ENCODE measurements at places on chromosomes 11 and 22. TPM values are rescaled to one million over a fixed set of nuclear protein-coding genes. Genes with fewer than 3 reads are reported as not detected.

DNA sequence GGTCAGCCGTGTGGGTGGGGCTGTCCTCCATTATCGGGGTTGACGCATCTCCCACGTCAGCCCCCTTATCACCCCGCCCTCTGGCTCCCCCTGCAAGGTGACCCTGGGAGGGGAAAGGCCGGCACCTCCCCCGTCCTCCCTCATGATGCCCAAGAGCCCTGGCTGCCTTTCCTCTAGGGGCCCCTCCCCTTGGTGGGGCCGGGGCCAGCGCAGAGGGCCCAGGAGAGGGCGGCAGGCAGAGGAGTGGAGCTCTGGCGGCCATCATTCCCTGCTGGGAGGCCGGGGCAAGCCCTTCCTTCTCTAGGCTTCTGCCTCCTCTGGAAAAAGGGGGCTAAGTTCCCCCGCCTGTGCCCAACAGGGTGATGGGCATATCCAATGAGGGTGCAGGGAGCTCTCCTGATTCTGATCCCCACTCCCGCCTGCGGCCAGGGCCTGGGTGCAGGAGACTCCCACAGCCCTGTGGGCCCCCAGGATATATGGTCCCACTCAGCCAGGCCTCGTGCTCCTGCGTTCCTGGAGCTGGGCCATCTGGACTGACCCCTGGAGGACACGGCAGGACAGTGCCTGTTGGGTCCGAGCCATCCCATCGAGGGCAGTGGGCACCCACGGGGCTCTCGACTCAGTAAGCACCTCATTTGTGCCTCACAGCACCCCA, 12.3 kb downstream of the MYRF start:
- DNase-seq, result no peak

DNA sequence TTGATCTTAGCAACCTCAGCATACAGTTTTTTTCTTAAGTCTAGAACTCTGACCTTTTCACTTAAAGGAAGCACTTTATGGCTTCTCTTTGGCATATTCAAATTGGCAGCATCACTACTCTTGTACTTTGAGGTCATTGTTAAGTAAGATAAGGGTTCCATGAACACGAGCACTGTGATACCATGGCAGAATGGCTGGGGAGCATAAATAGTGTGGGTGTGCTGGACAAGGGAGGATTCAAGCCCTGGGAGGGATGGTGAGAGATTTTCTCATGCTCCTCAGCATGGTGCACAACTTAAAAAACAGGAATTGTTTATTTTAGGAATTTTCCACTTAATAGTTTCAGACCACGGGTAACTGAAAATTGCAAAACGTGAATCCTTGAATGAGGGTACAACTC, 111.4 kb downstream of the ATXN10 start:
- no peak for DNase-seq

- DNase-seq, result no peak
Measured at GRCh38 chr11:116108161-116108560, 603.9 kb upstream of the CADM1 start.

DNA sequence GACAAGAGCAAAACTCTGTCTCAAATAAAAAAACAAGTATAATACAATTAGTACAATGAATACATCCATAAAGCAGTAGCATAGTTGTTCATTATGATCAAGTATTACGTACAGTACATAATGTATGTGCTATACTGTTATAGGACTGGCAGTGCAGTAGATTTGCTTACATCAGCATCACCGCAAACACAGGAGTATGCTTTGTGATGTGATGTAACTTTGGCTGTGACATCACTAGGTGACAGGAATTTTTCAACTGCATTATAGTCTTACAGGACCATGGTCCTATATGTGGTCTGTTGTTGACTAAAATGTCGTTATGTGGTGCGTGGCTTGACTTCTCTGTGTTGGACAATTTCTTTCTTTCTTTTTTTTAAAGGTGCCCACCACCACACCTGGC, 16.6 kb downstream of the TBC1D22A start:
- no peak for DNase-seq

DNA sequence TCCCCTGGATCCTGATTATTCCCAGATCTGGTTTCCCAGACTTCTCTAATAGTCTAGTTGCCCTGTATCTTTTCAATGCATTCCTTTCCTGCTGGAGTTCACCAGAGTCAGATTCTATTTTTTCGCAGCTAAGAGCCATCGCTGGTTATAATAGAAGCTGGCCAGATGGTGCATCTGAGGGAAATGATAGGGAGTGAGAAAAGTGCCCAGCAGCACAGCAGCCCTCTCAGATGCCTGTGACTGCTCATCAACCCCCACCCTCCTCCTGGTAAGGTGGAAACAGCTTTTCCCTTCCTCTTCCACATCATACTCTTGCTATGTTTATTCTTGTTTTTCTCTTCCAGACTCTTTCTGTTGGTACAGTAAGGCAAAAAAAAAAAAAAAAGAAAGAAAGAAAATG, 12.8 kb downstream of the OR8A1 start:
- DNase-seq, result no peak

DNA sequence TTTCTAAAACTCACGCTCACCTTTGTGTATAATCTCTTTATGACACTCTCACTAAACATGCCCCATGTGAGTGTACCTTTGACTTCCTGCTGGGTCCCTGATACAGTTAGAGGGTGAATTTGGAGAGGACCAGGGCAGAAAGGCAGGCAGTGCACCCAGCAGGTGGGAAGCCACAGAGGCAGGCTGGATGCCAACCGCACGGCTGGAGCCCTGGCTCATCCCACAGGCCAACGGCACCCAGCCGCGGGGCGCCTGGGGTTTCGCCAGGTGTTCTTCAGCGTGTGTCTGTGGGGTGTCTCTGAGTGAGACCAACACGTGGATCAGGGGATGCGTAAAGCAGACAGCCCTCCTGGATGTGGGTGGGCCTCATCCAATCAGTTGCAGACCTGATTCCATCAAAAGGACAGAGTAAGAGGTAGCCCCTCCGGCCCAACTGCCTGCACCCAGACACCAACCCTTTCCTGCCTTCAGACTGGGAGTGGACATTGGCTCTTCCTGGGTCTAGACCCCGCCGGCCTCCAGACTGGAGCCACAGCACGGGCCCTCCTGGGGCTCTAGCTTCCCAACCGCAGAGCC, 51.6 kb downstream of the DHCR7 start:
- DNase-seq, result no peak

- no peak for DNase-seq
Measured at GRCh38 chr11:109527496-109527895, 105.5 kb downstream of the C11orf87 start.

The TEAD1 gene
- total RNA-seq, result 60.3 TPM

The TTLL12 gene
- 93.9 TPM for total RNA-seq

The SCARF2 gene
- total RNA-seq, result 2.8 TPM

The RTCB gene
- total RNA-seq, result 86.6 TPM

The BDNF gene
- 0.62 TPM for total RNA-seq

The CTSW gene
- not detected for total RNA-seq

The SMC1B gene
- not detected for total RNA-seq

The MS4A6A gene
- total RNA-seq, result 8.0 TPM

Data from suprapubic skin (tissue), 4 donors.